Cerebellar cortex (tissue), 1 donor: ENCODE measurements at places on chromosomes 4 and X.

DNA sequence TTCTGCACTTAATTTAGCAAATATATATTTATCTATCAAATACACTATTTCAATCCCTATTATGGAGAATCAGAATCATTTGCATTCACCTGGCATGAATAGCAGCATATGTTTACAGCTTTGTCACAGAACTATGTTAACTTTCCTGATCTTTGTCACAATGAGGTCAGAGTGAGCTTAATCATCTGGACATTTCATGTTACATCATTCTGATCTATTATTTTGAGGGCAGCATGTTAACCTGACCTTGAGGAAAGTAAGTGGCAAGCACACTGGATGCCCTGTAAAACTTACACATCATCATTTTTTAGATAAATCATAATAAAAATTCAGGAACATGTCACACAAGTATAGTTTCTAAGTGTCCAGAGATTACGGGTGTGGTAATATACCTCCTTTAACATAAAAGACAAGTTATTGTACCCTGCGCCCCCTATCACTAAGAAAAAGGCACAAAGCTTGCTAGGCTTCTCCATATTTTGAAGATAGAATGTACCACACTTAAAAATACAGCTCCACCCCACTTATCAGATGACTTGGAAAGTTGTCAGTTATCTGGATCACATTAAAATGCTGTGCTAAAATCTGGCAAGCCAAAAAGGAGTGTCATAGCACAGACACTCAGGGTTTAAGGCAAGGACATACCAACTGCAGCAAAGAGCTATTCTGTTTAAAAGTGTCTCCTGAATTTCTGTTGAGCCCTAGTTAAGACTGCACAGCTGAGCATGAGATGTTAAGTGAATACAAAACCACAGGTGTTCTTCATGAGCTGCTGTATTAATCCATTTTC, 182.7 kb upstream of the FAT4 start:
- no peak for DNase-seq

GRCh38 chr4:22873899-22874298, 181.2 kb downstream of the GBA3 start:
- DNase-seq = no peak

- peak; percentile 7 for DNase-seq
These were observed 95.7 kb downstream of the RBMX2 start for GRCh38 chrX:130497531-130497930.

DNA sequence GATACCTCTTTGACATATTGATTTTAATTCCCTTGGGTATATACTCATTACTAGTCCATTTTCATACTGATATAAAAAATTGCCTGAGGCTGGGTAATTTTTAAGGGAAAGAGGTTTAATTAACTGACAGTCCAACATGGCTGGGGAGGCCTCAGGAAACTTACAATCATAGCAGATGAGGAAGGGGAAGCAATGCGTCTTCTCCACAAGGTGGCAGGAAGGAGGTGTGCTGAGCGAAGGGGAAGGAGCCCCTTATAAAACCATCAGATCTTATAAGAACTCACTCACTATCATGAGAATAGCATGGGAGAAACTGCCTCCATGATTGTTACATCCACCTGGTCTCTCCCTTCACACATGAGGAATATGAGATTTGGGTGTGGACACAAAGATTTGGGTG, 42.4 kb downstream of the MSX1 start:
- no peak for DNase-seq

DNA sequence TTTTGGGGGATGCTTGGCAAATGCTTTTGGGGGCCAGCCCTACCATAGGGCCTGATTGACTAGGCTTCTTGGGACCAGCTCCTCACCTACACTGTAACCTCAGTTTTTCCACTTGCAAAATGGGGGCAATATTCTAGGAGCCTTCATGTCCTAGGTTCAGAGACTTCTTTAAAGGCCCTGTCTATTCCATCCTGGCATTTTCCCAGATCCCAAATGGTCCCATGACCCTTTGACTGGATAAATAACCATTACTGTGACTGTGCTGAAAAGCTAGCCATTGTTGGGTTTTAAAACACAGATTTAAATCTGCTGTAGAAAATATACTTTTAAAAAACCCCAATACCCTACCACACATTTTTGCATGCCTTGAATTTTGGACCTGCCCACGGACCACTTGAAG, 149.8 kb downstream of the EFNB1 start:
- no peak for DNase-seq

- DNase-seq = no peak
These were observed 16.0 kb downstream of the CCNQ start for GRCh38 chrX:153582896-153583295.

DNA sequence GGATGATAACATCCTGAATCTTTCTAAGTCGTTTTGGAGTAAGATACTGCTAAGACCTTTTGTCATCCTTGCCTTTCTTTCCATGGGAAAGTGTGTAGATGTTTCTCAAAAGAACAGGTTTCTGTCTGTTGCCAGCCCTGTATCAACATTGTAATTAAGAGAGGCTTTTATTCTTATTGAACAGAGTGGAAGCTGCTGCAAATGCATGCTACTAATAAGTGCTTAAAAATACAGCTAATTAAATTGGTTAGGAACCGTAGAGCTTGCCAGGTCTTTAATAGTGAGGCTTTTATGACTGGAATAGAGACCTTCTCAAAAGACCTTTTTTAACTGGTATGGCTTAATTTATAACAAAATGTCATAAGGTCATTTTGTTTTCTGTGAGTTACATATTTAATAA, 34.4 kb downstream of the INTU start:
- DNase-seq = no peak

GRCh38 chr4:145625677-145626622, 6.8 kb downstream of the MMAA start:
- DNase-seq = no peak

GRCh38 chrX:43446752-43447151, 209.3 kb upstream of the MAOA start:
- no peak for DNase-seq

DNA sequence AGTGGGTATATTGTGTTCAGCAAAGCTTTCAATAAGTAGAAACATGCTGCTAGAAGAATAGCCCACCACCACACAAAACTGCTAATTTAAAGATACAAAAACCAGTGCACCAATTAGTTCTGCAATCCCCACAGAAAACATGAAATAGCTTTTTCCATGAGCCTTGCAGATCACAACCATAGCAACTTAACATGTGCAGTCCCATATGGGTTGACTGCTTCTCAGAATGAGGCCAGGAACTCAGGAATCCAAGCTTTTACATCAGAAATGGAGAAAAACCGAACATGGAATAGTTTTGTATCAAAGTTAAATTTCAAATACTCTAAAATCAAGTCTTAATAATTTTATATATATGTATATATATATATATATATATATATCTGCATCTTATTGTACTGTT, 66.6 kb upstream of the IQCM start:
- DNase-seq = no peak

GRCh38 chr4:8819473-8820177, 52.0 kb downstream of the HMX1 start:
- DNase-seq = no peak

GRCh38 chr4:187908731-187909130, 86.8 kb upstream of the ZFP42 start:
- DNase-seq = no peak

- DNase-seq = no peak
These were observed 82.3 kb downstream of the CXXC4 start for GRCh38 chr4:104412344-104412743.

DNA sequence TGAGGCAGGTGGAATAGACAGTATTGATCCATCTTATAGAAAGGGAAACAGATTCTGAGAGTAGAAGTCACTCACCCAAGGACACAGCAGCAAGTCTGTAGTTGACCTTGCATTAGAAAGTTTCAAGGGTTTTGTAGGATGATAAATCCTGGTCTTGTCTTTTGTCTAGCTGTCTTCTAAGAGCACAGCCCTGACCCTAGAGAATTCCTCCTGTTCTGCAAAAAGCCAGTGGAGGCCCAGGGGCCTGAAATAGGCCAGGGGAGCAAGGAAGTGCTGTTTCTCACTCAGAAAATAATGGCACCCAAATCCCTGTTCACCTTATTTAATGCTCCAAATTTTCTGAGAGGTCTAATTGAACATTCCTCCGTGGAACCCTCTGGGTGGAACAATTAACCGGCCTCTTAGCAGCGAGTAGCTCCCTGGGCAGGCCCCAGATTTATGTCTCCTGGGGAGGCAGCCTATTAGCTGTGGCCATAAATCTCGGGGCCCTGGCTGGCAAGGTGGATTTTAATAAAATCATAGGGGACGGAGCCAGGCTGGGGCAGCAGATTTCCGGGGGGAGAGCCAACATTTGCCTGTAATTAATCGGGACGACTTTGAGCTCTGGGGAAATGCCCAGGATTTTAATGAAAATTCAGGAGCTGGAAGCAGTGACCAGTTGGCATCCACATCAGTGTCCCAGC, 49.2 kb upstream of the MSX1 start:
- DNase-seq = no peak

- no peak for DNase-seq
These were observed 24.1 kb upstream of the COQ2 start for GRCh38 chr4:83308672-83309071.

DNA sequence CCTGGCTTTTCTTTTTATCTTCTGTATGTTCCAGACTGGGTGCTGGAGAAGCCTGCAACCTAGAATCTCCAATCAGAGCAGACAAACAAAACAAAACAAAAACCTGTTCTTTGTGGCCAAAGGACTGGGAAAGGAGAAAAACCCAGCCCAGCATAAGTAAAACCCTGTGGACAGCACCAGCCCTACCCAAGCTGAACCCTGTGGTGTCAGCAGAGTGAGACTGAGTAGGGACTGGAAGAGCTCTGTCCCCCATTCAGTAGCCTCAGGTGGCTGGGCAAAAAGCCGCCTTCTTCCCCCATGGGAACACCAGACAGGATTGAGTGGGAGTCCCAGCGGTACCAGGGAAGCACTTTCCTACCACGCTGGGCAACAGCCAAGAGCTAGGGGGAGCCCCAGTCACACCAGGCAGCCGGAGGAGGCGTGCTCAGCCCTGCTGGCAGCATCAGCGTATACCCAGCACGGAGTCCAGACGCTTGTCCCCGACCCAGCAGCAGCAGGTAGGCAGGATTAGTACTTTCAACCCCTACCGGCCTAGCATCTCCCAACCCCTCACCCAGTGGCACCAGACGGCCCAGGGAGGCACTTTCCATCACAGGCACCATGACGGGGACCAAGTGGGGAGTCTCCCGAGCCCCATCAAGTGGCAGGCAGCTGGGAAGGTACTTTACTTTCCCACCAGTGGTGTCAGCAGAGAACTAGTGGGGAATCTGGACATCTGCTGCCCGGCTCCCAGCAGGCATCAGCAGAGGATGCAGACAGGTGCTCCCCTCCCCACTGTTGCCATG, 8.6 kb upstream of the JADE3 start:
- DNase-seq = peak; percentile 63

- DNase-seq = no peak
These were observed 42.5 kb downstream of the UNC5C start for GRCh38 chr4:95506264-95506663.

DNA sequence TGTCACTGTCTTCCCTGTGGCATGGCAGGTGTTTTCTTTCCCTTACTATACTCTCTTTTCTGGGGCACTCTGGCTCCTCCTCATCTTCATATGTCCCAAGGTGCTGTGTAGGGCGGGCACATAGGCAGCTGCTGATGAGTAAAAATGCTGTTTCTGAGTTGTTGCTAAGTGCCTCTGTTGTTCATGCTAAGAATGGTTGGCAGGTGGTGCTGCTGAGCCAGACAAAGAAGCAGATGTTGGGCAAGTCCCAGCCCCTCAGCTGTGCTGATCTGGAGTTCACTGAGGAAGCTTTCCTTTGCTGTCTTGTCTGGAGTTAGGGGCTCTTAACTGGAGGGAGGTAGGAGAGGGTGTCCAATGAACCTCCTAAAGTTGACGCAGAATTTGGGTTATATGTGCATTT, 40.6 kb downstream of the HADH start:
- DNase-seq = peak; percentile 18

- peak; percentile 81 for DNase-seq
These were observed 223.9 kb downstream of the CAMK2D start for GRCh38 chr4:113537628-113538027.

DNA sequence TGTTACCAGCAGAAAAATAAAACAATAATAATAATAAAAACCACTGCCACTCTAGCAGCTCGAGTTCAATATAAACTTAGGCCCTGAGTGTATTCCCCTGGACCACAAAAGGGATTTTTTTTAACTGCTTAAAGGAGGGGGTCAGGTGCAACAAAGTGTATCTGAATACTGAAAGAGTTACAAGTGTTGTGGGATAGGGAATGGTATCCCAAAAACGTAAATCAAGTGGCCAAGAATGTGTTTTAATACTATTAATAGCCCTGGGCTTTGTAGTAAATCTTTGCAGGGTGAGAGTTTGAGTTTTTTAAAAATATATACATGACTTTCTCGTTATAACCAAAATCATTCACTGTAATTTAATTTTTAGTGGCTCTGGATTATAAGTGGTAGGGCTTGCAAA, 860.1 kb upstream of the INTU start:
- no peak for DNase-seq

DNA sequence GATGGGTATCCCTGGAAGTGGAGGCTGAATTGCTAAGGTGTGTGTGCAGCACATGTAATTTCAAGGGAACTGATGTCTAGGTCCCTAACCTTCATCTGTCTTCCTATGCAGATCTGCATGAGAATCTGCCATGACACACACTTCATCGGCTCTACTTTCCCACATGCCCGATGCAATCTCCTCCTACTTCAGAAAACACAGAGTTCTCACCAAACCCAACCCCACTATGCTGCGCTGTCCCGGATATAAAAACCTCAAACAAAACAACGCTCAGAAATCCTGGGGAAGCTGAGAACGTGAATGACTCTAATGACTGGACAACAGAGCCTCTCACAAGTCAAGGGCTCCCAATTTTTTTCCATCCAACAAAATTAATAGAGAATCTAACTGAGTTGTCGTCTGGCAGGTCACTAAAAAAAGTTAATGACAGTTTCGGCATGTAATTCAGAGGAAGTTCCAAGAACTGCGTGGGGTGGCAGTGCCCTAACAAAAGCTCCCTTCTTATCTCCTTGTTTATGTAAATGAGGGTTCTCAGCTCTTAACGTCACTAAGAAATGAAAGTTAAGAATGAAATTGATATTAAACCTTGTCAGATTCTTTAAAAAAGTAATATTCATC, 39.0 kb downstream of the STX18 start:
- DNase-seq = no peak

- no peak for DNase-seq
These were observed 6.4 kb downstream of the HSPA4L start for GRCh38 chr4:127788517-127788916.

DNA sequence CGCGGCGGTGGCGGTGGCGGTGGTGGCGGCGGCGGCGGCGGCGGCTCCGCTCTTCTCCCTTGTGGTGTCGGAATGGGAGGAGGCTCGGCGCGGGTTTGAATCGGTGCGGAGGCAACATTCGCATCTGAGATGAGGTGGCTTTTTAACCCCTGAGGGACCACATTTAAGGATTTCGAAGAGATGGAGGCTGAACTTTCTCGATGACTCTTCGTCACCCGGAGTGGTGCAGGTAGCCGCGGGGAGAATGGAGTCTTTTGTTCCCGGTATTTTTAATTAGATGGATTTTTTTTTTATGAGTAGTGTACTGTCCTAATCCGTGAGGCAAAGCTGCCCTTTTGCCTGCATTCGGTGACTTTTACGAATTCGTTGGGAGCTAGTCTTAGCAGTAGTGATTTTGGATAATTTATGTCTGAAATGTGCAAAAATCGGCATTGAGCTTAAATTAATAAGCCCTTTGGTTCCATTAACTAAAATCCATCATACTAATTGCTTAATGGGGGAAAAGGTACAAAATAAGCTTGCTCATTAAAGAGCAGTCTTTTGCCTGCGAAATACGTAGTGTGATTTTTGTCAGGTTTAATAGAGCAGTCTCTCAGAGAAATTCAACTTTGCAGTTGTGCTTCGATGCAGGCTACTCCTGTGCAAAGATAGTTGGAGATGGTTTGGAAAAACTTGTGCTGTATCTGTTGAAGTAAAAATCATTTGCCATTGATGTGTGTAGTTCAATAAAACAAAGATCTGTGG, 206.2 kb downstream of the TENM3 start:
- peak; percentile 69 for DNase-seq

GRCh38 chr4:70746179-70746839, 24.5 kb downstream of the RUFY3 start:
- no peak for DNase-seq
